ENCODE measurements at places on chromosomes 7 and 10.

DNA sequence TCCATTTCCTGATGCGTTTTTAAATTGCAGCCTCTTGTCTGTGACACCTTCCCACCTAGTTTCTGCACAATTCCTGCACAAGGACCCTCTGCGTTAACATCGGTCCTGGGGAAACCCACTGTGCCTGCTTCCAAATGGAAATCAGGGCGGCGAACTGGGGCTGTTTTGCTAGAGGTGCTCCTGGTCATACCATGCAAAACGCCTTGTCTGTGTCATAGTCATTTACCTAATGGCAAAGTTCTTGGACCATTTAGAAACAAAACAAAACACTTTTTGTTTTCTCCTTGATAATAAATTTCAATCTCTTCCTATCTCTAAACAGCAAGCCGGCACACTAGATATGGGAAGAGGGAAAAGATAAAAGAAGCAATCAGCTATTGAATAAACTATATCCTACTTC, 206.9 kb upstream of the KLF14 start:
- DNase-seq, result no peak

GRCh38 chr7:107503687-107504086, 33.8 kb downstream of the GPR22 start:
- no peak for DNase-seq

- DNase-seq, result no peak
These were observed 42.8 kb upstream of the SLC13A1 start for GRCh38 chr7:123242467-123243092.

DNA sequence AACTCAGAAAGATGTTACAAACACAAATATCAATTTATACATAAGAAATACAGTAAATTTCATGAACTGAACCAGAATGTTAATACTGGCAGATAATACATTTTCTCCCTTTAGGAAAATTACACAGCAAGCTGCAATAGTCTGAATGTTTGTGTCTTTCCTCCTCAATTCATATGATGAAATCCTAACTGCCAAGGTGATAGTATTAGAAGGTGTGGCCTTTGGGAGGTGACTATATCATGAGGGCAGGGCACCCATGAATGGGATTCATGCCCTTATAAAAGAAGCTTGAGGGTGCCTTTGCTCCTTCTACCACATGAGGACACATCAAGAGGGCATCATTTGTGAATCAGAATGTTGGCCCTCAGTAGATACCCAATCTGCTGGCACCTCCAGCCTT, 64.3 kb upstream of the GPR22 start:
- no peak for DNase-seq

DNA sequence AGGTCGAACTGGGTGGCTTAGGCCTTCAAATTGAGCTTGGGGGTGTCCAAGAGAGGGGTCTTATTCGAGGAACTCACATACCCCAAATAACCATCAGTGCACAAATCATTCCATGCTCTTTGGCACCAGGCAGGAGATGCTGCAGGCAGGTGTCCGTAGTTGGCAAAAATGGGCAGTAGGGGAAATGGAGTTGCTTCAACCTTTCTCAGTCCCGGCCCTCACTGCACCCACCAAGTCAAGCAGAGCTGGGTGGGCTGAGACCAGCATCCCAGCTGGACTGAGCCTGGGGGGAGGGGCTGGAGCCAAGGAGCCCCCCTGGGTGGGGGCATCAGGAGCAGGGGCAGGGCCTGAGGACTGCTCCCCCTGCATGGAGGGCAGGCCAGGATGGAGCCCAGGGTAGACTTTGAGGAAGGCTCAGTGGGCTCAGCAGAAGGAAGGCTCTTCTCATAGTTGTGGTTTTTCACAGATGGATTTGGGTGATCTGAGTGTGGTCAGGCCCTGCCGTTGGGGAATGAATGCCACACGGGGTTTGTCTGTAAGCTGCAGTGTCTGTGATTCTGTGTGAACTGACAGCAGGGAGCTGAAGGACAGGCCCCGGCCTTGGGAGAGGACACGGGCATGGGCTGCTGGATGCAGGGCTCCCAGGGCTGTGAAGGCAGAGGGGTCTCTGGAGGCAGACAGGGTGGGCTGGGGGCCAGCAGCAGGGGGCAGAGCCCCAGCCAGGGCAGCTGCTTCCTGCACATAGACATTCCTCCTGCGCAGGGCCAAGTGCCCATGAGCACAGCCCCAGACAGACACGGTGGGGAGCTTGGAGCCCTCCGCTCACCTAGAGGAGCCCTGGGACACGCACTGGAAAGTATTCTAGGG, 144.5 kb downstream of the ADCY1 start:
- DNase-seq, result no peak

- DNase-seq, result no peak
These were observed 51.0 kb downstream of the RALA start for GRCh38 chr7:39674406-39674805.

GRCh38 chr7:2299870-2300512, 14.2 kb downstream of the SNX8 start:
- DNase-seq, result no peak

- DNase-seq, result no peak
These were observed 411.6 kb downstream of the DPP6 start for GRCh38 chr7:154463794-154464193.

DNA sequence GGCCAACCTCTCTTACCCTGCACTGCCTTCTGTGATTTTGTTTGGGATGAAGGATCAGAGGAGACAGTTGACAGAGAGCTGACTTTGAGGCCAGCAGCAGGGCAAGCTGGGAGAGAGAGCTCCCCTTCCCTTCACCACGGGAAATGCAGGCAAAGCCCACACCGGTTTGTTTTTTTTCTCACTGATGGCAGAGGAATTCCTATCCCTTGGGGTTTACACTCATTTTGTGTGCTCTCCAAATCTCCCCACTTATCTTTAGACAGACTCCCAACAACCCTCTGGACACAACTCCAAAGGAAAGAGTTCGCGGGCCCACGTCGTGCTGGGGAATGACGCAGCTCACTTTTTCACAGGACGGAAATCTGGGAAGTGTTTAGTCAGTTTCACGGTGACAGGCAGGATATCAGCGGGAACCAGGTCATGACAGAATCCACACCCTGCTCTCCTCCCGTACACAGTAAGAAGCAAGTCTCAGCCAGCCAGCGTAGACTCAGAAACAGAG, 68.3 kb upstream of the FAM171A1 start:
- DNase-seq, result no peak

DNA sequence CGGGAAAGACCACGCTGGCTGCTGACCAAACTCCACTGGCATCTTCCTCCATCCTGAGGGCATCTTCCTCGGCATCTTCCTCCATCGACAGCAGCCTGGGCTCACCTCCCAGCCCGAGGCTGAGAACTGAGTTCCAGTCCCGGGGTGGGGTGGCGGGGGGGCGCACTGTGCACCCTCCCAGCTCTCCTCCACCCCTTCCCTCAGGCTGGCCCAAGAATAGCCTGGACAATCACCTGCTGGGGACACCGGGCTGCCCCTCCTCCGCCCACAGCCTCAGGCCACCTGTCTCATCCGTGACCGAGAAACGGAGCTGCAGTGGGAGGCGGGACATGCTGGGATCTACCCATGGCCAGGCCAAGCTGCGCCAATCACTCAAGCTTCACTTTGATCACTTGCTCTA, 37.2 kb downstream of the DIP2C start:
- DNase-seq, result no peak

All from DMS153 (cell line).